Cardiac atrium fibroblast (primary cell): ENCODE measurements at places on chromosomes 2 and 18. TPM values are rescaled to one million over a fixed set of nuclear protein-coding genes. Genes with fewer than 3 reads are reported as not detected.

The INPP5D gene
- total RNA-seq: 0.16 and 0.18 TPM in 2 replicates

The PAX3 gene
- total RNA-seq: 0.97 TPM in 1 of 2 replicates, not detected in the other

The LRRC30 gene
- not detected in 2 replicates for total RNA-seq

The ARL6IP6 gene
- total RNA-seq: 16.0 and 20.2 TPM in 2 replicates

The MRO gene
- 3.1 and 3.2 TPM in 2 replicates for total RNA-seq

The FAM228A gene
- total RNA-seq: 1.1 TPM in 1 of 2 replicates, not detected in the other
